ENCODE measurements at places on chromosomes 1 and 21.
A peak's percentile ranks its signal among the peaks of the same experiment; 100 is the strongest.

DNA sequence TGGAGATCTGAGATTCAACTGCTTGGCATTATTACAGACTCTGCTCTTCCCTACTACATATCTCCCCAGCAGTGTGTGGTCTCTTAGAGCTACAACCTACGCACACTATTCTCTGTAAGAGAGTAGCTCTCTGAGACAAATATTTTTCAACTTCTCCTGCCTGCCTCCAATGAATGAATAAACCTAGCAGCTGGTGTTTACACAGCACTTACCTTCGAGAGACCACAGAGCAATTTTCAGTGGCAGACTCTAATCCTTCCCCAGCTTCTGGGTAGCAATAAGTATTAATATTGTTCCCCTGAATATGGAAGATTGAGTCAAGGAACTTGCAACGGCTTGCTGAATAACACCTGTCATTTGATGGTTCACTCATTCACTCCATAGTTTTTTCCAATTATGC is 350.9 kb upstream of the SPAG17 start:
- DNase-seq, result peak; percentile 76

- no peak for DNase-seq
These were observed 161.8 kb downstream of the CLIC6 start for GRCh38 chr21:34830386-34831170.

DNA sequence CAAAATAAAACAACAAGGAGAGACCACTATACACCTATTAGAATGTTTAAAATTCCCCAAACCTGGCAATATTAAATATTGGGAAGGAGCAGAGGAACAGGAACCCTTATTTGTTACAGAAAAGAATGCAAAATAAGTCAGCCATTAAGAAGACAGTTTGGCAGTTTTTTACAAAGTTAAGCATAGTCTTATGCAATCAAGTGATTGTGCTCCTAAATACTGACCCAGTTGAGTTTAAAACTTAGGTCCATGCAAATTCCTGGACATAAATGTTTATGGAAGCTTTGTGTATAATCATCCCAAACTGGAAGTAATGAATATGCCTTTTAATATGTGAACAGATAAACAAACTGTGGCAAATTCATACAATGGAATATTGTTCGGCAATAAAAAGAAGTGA is 72.9 kb upstream of the RGS4 start:
- DNase-seq, result no peak

DNA sequence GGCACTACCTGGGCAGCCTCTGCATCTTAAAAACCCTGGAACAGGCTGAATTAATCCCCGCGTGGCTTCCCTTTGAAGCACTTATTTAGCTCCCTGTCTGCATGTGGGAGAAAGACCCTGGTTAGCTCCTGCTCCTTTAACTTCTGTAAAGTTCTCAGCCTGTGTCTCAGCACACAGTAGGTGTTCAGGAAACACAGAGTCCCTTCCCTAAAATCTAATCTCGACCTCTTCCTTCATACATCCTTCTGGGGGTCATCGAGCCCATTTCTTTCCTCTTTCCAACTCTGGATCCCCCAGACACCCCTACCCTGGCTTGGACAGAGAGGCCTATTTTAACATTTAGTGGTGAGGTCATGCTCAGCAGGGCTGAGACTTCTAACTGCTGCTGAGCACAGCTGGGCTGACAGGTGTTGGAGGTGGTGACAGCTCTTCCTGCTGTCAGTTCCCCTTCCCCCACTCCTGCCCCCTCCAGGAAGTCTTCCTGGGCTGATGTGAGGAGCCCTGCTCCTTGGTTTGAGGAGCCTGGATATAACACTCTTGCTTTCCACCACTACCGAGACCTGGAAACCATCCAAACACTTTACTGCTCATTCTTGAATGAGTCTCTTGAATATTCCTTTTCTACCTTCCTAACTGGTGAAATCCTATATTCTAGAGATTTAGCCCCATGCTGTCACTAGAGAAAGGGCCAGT is 5.3 kb downstream of the E2F2 start:
- DNase-seq, result no peak

GRCh38 chr1:100354971-100355394 is 2.7 kb downstream of the CDC14A start:
- DNase-seq, result peak; percentile 12

DNA sequence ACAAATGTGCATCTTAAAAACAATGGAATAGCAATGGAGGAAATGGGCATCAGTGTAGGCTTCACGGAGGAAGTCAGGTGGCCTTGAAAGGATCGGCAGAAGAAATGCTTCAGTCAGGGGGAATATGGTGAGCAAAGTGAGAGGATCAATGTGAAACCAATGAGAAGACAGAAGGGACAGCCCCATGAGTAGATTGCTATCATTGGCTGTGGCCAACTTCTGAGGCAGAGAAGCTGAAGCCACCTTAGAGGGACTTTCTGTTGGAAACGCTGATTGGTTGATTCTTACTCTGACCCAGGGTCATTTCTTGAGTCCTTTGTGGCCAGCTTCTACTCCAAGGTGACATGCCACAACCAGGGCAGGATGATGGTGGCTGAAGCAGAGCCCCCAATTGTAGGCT is 130.7 kb upstream of the ZNF648 start:
- no peak for DNase-seq

GRCh38 chr1:207049974-207050391 is 1.0 kb downstream of the YOD1 start:
- DNase-seq, result peak; percentile 60

DNA sequence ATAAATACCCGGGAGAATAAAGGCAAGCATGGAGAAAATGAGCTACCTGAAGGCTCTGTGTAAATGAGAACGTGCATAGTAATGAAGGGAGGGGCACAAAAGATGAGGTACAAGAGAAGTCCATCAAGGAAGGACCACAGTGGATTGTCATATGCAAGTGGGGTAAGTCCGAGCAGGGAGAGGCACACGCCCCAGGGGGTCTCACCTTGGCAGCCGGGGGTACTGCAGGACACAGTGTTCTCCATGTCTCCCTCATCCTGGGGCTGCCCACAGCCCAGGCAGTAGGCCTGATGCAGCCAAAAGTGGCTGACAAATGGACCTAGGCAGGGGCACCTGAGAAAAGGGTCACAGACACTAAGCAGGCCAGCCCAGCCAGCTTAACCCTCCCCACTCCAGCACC is 10.0 kb downstream of the DCST2 start:
- no peak for DNase-seq

- DNase-seq, result no peak
These were observed 37.1 kb upstream of the H6PD start for GRCh38 chr1:9197186-9198099.

- no peak for DNase-seq
These were observed 30.7 kb upstream of the IL20 start for GRCh38 chr1:206834711-206835110.

GRCh38 chr21:17512253-17513213 is at the start of gene CXADR:
CXADR (plus strand) TSS chr21:17513043; CDS start chr21:17513130, 87 bp downstream.
- peak; percentile 77 for DNase-seq

DNA sequence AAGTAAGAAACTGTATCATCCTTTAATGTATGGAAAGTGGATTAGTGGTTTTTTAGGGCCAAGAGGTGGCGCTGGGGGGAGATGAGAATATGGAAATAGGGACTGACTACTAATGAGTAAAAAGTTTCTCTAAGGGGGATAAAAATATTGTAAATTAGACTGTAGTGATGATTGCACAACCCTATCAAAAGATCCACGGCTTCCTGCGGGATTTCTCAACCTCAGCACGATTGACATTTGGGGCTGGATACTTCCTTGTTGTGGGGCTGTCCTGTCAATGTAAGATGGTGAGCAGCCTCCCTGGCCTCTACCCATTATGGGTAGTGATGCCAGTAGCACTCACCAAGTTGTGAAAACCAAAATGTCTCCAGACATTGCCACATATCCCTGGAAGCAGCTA is 36.0 kb upstream of the PRDM2 start:
- DNase-seq, result no peak

DNA sequence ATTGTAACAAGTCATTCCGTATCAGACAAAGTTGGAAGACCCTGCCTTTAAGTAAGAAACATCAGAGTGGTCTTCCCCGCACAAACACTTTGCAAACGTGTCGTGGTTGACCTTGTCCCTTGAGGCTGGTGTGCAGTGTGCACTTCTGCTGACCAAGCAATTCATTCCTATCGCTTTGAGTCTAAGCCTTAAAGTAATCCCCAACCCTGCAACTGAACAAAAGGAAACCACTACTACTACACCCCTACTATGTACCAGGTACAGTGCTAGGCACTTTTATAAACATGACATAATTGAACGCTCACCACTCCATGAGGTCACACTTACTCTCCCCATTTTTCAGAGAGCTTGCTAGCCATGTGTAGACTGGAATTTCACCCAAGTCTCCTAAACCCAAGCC is 10.6 kb downstream of the ITPKB start:
- no peak for DNase-seq

DNA sequence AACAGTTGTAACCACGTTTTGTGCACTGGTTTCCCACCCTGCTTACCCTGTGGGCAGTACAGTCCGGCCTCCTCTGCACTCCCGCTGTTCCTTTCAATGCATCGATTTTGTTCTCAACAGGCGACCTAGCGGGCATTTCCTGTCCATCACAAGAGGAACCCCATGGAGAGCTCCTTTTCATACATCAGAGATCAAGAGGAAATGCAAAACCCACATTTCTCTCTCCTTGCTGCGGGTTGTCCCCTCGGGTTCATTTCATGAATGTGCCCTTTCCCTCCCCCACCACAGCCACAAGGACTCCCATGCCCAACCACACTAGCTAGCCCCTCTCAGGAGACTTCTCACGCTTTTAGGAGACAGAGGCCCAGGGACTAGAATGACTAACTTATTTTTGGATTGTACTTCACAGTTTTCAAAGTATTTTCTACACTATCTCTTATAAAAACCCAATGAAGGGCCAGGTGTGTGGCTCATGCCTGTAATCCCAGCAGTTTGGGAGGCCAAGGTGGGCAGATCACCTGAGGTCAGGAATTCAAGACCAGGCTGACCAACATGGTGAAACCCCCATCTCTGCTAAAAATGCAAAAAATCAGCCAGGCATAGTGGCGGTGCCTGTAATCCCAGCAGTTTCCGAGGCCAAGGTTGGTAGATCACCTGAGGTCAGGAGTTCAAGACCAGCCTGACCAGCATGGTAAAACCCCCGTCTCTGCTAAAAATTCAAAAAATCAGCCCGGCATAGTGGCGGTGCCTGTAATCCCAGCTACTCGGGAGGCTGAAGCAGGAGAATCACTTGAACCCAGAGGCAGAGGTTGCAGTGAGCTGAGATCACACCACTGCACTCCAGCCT is 18.4 kb downstream of the ATP1A4 start:
- DNase-seq, result peak; percentile 83

DNA sequence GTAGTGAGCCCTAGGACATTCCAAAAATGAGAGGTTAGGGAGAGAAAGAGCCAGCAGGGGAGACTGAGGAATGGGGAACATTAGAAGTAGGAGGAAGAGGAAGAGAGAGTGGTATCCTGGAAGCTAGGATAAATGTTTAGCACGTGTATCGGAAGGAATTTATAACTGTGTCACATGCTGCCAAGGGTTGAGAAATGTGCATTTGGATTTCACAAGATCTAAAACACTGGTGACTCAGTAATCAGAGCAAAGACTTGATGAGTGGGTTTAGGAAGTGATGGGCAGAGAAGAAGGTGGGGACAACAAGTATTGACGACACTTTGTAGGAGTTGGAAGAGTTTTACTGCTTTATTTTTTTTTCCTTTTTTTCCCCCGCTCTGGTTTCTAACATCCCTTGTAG is 193.9 kb downstream of the FMN2 start:
- no peak for DNase-seq

DNA sequence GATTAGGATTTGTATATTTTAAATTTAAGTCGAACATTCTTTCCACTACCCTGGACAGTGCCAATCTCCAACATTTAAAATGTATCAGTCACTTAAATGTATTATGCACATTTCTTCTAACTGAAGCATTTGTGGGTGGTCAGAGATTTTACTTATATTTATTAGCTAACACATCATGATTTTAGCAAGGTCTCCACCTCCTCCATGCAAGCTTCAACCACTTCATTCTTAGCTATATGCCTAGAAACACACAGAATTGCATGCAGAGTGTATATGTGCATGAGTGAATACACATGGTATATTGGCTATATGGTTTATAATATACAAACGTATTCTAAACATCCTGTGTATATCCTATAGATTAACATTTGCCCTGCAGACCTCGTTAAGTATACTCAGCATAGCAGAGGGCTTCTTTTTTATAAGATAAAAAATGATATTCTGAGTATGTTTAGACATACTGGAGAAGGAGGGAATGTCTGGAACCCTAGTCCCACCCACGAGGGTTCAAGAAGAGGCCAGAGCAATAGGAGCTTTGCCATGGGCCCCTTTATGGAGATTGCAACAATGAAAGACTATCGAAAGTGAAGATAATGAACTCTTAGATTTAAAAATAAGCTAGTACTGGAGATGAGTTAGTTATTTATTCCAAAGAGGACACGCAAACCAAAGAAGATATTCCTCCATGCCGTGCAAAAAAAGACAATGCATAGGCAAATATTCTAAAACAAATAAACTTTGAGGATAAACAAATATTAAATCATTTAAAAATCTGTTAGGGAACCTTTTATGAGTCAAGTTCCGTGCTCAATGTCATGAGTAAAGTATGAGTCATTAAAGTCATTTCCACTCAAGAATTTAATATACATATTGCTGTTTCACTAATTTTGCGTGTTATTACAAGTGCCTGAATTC is 480.4 kb downstream of the SIPA1L2 start:
- DNase-seq, result no peak

GRCh38 chr1:228408869-228409805 is 2.5 kb upstream of the TRIM11 start:
- no peak for DNase-seq

DNA sequence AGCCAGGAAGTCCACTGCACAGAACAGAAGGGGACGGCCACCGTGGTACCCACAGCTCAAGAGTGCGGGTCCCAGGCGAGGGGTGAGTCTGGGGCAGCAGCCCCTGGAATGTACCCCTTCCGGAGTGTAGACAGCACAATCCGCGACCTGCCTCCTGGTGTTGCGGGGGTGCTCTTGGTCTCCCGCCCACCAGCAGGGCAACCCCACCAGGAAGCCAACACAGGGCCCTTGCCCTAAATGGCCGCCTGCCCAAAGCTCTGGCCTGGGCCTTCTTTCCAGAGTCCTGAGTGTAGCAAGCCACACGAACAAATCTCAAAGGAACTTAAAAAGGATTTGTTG is 1.1 kb upstream of the SLC19A1 start:
- DNase-seq, result no peak

GRCh38 chr1:197660389-197660788 is 114.9 kb downstream of the DENND1B start:
- DNase-seq, result no peak

- DNase-seq, result peak; percentile 29
These were observed 1.1 kb downstream of the SPSB1 start for GRCh38 chr1:9293533-9294404.

GRCh38 chr1:15618077-15618654 is 908 bp downstream of the DDI2 start:
- DNase-seq, result peak; percentile 31

GRCh38 chr1:200128081-200128480 is 100.6 kb downstream of the NR5A2 start:
- no peak for DNase-seq

GRCh38 chr21:35311985-35312384 is 262.9 kb upstream of the RUNX1 start:
- no peak for DNase-seq

DNA sequence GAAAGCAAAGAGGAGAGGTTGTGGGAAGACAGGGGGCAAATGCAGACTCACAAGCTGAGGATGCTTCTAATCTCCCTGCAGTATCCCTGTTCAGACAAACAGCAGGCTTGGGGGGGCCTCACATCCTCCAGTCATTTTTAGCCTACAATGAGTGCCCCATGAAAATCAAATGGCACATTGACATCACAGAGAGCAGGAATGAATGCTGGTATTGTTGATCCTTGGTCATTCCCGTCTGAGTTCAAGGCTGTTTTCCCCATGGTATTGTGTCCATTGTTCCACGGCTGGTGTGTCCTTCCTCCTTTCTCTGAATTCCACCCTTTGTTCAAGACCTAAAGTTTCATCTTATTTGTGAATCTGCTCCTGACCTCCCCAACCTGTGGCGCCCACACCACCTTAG is 545.6 kb downstream of the AJAP1 start:
- no peak for DNase-seq

Data from NCI-H1092 treated with DMSO at 0.1 percent for 48 hours (cell line).